ENCODE measurements at places on chromosomes 4 and X.

DNA sequence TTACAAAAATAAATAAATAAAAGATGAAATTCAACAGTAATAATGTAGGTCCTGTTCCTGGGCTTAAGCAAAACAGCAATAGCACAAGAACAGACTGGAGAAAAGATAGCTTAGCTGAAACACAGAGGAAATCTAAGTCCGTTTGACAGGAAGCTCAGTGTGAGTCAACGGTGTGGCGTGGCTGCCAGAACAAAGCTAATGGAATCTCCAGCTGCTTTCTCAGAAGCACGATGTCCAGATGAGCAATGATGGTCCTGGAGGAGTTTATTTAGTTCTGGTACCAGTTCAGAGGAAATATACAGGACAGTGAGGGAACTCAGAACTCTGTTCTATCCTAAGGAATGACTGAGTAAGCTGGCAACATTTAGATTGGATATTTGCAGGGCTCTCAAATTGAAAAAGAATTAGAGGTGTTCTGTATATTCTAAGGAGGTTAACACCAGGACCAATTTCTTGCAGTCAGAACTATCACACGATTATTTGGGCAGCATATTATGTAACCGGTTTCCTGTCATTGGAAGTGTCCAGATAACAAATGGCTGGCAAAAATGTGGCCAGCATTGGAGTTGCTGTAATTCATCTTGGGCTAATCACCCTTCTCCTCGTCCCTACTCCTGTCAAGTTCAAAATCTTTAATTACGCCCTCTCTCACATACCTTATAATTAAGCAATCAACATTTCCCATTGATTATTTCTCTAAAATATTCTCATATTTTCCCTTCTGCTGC lies 12.7 kb downstream of the GAB3 start:
- no peak for DNase-seq

GRCh38 chrX:145393702-145394235 lies 146.5 kb downstream of the SPANXN1 start:
- DNase-seq = no peak

DNA sequence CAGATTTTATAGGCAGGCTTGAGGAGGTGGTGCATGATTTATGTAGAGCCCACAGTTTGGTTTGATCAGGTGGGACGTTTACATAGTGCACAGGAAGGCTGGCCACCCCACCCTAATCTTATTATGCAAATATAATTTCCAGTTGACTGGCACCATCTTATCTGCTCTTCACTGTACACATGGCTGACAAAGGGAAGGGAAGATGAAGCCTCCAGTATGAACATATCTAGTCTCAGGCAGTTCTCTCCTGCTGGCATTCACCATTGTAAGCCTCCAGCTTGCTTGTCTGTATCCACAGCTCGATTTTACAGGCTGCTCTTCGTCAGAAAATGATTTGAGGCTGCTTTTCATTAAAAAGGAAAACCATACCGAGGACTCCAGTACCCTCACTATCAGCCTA lies 278.3 kb downstream of the TECRL start:
- DNase-seq = no peak

- DNase-seq = peak; percentile 69
Observed at GRCh38 chrX:135521405-135522131, 1.1 kb downstream of the INTS6L start.

DNA sequence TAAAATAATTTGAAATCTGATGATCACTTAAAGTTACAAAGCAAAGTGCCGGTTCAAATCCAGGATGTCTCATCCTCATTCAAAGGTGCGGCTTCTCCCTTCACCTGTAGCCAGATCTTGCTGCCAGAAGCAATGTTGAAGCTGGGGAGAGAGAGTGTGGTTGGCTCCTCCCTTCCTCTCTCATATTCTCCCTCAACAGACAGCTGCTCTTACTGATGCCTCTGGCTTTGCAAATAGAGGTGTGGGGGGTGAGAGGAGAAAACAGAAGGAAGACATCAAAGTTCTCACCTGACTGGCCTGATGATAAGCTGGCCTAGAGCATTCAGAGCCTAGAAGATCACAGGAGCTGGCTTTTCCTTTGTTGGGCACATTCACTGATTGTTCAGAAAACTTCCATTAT lies 28.3 kb upstream of the BTC start:
- no peak for DNase-seq

DNA sequence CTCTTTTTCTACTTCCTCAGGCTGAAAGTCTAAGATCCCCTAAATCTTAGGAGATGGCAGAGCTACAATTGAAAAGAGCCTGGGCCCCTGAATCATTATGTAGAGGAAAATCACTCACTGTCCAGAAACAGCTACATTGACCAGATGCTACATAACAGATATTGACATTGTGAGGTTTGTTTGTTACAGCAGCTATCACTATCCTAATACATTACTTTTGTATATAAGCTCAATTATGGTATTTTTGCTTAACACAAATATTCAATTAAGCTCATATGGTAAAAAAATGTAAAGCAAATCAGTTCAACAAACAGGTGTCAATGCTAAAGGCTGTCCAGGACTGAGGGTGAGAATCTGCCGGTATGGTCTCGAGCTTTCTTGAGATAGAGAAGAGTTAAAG lies 89.4 kb downstream of the LDB2 start:
- DNase-seq = no peak

GRCh38 chr4:38803833-38804653 lies 548 bp downstream of the TLR1 start:
- DNase-seq = peak; percentile 53

GRCh38 chr4:48914311-48914710 lies 7.7 kb upstream of the OCIAD2 start:
- no peak for DNase-seq

GRCh38 chr4:119536572-119537528 lies 91.8 kb downstream of the PDE5A start:
- DNase-seq = no peak

DNA sequence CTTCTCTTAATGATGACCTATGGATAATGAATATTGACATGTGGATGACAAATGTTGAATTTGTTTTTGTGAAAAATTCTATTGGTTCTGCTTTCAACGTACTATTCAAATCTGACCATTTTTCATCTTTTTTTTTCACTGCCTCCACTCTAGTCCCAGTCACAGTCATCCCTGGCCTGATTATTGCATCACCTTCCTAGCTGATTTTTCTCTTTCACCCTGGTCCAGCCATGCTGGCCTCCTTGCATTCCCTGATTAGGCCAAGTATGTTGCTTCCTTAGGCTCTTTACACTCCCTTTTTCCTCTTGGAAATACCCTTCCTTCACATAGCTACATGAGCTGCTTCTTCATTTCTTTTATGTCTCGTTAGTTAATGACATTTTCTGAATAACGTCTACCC lies 58.1 kb upstream of the MAP9 start:
- no peak for DNase-seq

GRCh38 chr4:113049421-113050370 lies at the start of gene ANK2:
Gene ANK2 (plus strand): TSS chr4:113049653. CDS start chr4:113049729, 76 bp downstream.
- DNase-seq = peak; percentile 57

GRCh38 chr4:9942921-9943600 lies 78.2 kb downstream of the SLC2A9 start:
- DNase-seq = no peak

DNA sequence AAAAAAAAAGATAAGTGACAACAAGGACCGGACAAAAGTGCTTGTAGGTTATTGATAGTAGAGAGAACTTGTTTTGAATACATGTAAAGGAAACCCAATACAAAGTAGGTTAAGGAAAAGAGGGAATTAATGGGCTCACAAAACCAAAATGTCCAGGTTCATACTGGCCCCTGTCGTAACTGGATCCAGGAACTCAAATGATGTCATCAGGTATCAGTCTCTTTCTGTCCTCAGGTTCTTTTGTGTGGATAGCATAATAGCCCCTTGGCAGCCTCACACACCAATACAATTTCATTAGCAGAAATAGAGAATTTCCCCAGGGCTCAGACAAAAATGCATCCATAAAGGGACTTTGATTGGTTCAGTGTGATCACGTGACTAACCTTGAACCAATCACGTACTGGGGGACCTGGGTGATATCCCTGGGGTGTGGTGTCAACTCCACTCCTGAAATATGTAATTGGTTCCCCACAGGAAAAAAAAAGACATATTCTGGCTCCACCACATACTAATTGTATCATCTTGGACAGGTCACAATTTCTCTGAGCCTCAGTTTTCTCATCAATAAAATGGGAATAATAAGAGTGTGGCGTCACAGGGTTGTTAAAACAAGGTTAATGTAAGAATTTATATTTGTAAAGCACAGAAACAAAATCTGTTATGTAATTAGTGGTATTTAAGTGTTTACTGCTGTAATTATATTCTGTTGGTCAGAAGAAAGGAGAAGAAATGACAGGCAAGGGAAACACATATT lies 174.8 kb downstream of the PDGFRA start:
- DNase-seq = no peak

- peak; percentile 87 for DNase-seq
Observed at GRCh38 chr4:138090150-138090917, 151.8 kb downstream of the SLC7A11 start.

DNA sequence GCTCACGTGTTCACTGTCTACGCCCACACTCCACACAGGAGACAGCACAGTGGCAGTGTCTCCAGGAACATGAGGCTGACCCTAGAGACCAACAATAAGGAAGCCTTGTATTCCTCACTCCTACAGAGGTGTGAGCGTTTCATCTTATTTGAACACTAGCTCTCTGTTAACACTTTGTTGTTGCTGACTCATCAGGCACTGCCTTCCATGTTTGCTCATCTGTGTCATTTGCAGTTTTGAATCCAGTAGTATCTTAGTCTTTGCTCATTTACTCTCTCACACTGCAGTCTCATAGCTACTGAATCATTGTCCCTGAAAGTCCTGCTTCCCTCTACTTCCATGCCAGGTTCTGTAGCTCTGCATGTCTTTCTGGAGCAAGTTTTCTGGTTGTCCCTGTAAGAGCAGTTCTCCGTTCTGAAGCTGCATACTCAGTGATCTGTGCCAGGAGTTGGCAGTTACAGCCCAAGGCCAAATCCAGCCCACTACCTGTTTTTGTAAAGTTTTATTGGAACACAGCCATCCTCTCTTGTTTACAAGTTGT lies 80.3 kb upstream of the DCLK2 start:
- DNase-seq = no peak

DNA sequence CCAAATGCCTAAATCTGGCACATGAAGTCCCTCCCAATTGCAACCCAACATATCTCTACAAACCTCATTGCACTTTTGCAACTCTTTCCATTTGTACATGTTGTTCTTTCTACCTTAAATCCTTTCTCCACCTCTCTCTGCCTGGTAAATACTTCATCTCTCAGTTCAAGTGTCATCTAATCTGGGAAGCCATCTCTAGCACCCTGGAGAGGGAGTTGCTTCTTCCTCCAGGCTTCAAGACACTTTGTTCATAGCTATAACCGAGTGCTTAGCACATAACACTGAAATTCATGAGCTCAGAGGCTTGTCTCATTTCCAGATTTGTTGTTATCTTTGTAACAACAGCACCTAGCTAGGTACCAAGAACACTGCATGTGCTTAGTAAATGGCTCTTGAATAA lies 114.8 kb upstream of the NAP1L5 start:
- no peak for DNase-seq
